ENCODE measurements at places on chromosomes 6 and 20. TPM values are rescaled to one million over a fixed set of nuclear protein-coding genes. Genes with fewer than 3 reads are reported as not detected.
A peak's percentile ranks its signal among the peaks of the same experiment; 100 is the strongest.

AVP gene
- not detected for total RNA-seq

PKIB gene
- 7.4 TPM for total RNA-seq

DNA sequence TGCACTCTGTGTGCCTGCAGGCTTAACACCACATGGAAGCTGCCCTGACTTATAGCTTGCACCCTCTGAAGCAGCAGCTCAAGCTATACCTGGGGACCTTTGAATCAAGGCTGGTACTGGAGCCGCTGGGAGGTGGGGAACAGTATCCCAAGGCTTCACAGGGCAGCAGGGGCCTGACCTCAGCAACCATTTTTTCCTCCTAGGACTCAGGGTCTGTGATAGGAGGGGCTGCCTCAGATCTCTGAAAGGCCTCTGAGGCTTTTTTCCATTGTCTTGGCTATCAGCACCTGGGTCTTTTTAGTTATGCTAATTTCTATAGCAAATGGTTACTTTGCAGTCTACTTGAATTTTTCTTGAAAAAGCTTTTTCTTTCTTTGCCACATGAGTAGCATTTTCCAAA lies 80.2 kb upstream of the OPRM1 start:
- no peak overlapping the region for H3K4me3 ChIP-seq
- H3K27me3 ChIP-seq, result no peaks in the 10 kb centered on the region
- no peak overlapping the region for H3K27ac ChIP-seq
- no peaks in the 10 kb centered on the region for H3K4me1 ChIP-seq

DNA sequence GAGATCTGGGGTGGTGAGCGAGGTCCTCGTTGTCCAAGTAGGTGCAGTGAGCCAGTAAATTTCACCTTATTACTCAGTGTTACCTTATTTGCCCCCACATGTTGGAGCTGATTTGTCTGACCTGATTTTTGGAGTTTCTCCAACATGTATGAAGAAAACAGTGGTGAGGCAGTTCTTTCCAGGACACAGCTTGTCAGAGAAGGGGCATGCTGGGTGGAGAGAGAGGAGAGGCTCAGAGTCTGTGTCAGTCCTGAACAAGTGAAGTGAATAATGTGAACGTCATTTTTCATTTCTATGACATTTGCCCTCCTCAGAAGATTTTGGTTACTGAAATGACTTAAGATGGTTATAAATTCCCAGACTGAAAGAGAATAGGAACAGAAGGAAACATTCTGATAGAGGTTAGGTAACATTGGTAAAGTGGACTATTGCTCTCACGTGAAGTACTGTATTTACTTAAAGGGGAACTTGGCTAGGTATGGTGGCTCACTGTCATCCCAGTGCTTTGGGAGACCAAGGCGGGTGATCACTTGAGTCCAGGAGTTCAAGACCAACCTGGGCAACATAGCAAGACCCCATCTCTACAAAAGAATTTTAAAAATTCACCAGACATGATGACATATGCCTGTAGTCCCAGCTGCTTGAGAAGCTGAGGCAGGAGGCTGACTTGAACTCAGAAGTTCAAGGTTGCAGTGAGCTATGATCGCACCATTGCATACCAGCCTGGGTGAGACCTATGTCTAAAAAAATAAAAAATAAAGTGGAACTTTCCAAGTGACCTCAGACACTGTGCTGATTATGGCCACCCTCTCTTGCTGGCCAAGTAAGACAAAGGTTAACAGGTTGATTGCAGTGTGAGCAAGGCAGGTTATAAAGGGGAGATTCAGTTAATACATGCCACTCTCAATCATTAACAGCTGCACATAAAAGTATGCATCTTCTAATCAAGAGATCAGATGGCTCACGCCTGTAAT lies 184.3 kb downstream of the EDN1 start:
- no peaks in the 10 kb centered on the region for H3K27me3 ChIP-seq
- DNase-seq, result no peak
- no peak overlapping the region for H3K4me3 ChIP-seq
- H3K27ac ChIP-seq, result peak overlapping the region; percentile 75
- peaks cover 29% of the 10 kb centered on the region for H3K4me1 ChIP-seq
- H3K36me3 ChIP-seq, result no peaks in the 10 kb centered on the region
